ENCODE measurements at places on chromosomes 3 and 15.

- DNase-seq: no peak
These were observed 1.5 kb downstream of the IQSEC1 start for GRCh38 chr3:13071695-13072094.

DNA sequence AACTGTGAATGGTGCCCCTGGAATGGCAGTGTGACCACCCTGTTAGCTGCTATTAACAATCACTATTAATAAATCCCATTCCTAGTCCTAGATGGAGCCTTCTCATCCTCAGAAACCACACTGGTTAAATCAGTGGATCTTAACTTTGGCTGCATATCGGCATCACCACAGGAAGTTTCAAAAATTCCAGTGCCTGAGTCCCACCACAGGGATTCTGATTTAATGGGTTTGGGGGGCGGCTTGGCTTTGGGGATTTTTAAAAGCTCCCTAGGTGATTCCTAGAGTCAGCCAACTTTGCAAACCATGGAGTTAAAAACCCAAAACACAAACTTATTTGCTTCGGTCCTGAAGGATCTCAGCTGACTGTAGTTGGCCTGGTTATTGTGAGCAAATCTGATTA lies 3.1 kb downstream of the FAM107A start:
- no peak for DNase-seq

GRCh38 chr15:48177383-48177765 lies 721 bp downstream of the MYEF2 start:
- DNase-seq: no peak

DNA sequence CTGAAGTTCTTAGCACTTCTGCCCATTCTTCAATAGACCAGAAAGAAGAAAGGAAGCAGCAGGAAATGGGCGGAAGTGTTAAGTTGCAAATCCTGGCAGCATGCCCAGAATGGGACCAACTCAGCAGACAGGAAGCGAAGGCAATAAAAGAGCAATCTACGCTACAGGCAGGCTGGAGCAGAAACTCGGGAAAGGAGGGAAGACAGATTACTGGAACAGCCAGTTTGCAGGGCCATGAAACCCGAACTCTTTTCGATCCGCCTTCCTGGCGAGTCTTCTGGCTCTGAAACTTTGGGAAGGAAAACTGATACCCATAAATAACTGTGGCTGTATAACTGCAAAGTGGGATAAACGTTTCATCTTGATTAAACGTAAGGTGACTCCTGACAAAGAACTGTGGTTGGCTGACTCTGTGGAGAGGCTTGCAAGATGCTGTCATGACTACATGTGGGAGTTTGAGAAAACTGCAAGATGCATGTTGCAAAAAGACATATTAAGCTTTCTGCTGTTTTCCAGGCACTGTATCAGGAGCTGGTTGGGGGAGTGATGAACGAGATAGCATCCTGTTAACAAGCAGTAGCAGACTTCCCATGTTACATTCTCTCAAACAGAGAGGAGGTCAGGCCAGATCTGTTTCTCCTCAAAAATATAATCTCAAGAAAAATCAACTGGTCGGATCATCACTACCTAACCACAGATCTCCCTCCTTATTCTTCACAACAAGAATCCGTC lies 67.8 kb downstream of the FMN1 start:
- DNase-seq: peak; percentile 77

DNA sequence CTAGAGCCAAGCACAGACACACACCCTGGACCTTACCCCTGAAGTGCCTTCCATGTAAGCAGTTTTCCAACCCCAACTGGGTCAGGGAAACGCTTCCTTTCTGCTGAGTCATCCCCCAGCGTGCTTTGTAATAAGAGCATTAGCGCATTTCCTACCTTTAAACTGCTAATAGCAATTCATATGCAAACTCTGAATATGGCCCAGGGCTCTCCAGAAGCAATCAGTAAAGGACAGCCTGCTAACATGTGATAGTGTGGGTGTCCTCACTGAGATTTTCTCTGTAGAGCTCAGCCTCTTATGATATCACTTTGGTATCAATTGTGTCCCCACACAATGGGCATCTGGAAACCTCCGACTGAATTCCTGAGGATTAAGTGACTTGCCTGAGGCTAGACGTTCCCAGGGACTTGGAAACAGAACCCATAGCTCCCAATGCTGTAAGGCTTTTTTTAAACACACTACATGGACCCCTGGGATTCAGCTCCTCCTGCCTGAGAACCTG lies 5.6 kb downstream of the GABRB3 start:
- DNase-seq: no peak

DNA sequence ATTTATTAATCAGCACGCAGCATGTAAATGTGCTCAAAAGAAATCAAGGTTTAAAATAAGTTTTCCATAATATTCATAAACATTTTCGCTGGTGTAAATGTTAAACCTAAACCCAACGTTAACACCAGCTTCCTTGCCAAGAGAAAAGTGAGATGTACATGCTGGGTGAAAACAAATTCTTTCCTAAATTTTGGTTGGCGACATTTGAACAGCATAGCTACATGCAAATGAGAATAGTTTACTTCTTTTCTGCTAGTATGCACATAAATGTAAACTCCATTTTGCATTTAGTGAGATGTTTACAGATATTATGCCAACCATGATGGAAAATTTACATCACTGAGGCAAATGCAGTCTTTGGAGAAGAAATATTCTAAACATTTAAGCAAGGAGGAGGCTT lies 182.2 kb downstream of the GAP43 start:
- DNase-seq: no peak

GRCh38 chr3:195154793-195155535 lies 116.0 kb downstream of the XXYLT1 start:
- peak; percentile 92 for DNase-seq

- DNase-seq: no peak
These were observed 3.3 kb upstream of the UBL7 start for GRCh38 chr15:74464216-74464615.

DNA sequence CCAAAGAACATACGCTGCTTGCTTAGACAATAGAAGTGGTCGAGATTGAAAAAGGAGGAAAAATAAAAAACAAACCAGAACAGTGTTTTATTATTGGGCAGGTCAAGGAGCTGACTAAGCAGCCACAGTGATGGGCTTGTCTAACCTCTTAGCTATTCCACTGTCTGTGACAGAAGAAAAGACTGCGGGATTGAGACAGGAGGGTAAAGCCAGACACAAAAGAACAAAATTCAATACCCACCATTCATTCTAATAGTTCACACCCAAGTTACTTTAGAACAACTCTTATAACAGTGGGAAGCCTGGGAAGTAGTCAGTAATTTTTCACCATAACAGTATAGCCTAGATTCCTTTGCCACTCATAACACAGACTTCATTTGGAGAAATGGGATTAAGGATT lies 435.4 kb downstream of the MFSD1 start:
- no peak for DNase-seq

DNA sequence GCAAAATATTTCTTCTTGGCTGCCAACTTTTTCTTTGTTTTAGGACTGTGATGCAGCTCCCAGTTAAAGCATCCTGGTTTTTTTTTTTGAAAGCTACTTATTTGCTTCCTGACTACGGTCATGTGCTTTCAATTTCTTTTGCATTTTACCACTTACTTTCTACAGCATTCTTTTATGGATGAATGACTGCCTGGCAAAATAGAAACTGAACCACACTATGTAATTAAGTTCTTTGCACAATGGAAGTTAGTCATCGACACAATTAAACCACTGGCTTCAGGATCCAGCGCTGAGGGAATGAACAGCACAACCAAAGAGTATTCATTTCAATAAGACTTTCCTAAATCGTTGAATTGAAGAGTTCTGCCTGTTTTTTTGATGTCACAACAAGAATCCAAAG lies 82.2 kb upstream of the EPHA3 start:
- no peak for DNase-seq

DNA sequence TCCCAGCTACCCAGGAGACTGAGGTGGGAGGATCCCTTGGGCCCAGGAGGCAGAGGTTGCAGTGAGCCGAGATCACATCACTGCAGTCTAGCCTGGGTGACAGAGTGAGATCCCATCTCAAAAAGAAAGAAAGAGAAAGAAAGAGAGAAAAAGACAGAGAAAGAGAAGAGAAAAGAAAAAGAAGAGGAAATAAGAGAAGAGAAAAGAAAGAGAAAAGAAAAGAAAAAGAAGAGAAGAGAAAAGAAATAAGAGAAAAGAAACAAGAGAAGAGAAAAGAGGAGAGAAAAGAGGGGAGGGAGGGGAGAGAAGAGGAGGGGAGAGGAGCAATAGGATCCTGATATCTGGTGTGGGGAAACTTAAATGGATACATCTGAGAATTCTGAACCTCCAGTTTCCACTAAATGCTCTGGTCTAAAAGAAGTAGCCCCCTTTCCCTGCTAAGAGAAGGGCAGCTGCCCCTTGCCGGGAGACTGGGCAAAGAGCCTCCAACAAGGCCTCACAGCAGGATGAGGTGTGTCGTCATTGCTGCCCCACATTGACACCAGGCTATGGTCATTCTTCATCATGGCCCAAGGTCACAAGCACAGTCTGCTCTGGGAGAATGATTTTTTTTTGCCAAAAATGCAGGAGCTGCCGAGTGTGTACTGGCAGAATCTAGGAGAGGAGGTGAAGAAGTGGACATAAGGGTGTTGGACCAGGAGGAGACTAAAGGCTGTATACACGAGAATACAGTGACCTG lies 21.1 kb upstream of the COMMD4 start:
- peak; percentile 2 for DNase-seq

GRCh38 chr15:86178845-86179244 lies 99.2 kb downstream of the AGBL1 start:
- DNase-seq: no peak

DNA sequence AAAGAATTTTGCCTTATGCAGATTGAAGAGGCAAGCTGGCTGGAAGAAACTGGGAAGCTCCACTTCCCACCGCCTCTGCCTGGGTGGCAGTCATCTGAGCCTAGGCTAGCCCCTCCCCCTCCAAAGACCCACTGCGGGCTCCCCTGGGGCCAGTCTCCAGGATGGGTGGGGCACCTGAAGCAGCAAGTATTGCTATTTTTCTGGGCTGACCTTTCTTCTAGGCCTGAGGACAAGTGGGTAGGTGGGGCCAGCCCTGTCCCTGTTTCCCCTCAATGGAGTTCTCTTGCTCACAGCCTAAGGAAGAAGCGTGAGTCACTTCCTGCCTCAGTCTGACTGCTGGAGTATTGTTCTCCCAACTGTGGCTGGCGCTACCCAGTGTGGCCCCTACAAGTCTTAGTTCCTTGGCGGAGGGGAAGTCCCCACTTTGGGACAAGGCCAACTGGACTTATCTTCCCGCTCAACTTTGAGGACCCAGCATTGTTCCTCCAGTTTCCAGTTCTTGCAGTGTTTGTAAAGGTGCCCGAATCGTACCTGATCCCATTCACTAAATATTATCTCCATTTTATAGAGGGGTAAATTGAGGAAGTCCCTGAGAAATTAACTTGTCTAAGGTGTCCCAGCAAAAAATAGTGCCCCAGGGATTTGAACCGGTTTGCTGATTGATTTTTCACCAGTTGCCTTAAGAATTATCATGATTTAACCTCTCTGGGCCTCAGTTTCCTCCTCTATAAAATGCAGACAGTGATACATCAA lies 1.4 kb downstream of the FURIN start:
- DNase-seq: no peak

- DNase-seq: no peak
These were observed 25.7 kb upstream of the KCNMB2 start for GRCh38 chr3:178510496-178510895.

- no peak for DNase-seq
These were observed 409.4 kb downstream of the PDCD6IP start for GRCh38 chr3:34207806-34208205.

- DNase-seq: no peak
These were observed 58.9 kb downstream of the SLMAP start for GRCh38 chr3:57815036-57815435.

GRCh38 chr3:42096796-42097565 lies 5.8 kb downstream of the TRAK1 start:
- DNase-seq: no peak

DNA sequence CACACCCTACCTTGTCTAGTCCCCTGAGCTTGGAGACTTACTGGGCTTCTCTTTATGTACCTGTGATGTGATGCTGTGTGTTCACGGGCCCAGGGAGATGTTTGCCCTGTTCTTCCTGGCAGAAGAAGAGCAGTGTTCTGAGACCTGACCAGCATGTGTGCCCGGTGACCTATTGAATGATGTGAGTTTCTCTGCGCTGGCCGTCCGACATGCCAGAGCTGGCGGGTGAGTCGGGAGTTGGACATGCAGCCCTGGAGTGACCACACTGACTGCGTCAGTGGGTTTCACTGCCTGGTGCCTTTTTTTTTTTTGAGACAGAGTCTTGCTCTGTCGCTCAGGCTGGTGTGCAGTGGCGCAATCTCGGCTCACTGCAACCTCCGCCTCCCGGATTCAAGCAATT lies 42.3 kb downstream of the CGNL1 start:
- no peak for DNase-seq
